ENCODE measurements at places on chromosomes 2 and 18.
A peak's percentile ranks its signal among the peaks of the same experiment; 100 is the strongest.

GRCh38 chr2:197078535-197078934 is 152.0 kb upstream of the PGAP1 start:
- no peak for DNase-seq

- no peak for DNase-seq
Observed at GRCh38 chr2:238692562-238692961, 155.3 kb upstream of the TWIST2 start.

- no peak for DNase-seq
Observed at GRCh38 chr2:233404222-233404621, 49.9 kb downstream of the DGKD start.

GRCh38 chr2:72423756-72424155 is 276.1 kb upstream of the CYP26B1 start:
- no peak for DNase-seq

- no peak for DNase-seq
Observed at GRCh38 chr2:219596954-219597551, 604 bp upstream of the STK11IP start.

DNA sequence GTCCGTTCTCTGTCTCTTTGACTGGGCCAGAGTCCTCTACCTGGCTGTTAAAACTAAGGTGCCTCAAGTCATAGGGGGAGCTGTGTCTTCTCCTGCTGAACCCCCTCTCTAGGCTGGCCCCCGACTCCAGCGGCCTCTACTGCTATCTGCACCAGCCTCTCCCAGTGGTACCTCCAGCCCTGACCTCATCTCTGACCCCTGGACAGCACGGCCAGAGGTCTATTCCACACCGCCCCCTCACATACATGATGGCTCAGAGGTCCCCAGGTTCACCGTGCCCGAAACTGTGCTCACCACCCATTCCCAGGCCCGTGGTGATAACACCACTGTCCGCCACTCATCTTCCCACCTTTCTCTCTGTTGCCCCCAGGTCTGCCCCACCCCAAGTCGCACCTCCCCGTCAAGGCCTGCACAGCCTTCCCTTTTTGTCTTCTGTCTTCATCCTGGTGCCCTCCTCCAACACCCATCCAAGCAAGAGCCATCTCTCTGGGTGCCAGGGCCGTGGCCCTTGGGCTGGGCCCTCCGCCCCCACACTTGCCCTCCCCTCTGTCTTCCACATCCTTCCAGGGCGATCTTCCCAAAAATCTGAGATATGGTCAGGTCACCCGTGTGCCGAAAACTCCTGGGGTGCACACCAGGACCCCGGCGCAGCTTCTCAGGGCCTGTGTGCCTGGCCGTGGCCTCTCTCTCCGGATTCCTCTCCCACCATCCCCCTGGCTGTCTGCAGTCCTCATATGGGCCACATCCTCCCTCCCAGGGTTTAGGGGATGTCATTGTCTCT is 134.4 kb upstream of the ID2 start:
- no peak for DNase-seq

DNA sequence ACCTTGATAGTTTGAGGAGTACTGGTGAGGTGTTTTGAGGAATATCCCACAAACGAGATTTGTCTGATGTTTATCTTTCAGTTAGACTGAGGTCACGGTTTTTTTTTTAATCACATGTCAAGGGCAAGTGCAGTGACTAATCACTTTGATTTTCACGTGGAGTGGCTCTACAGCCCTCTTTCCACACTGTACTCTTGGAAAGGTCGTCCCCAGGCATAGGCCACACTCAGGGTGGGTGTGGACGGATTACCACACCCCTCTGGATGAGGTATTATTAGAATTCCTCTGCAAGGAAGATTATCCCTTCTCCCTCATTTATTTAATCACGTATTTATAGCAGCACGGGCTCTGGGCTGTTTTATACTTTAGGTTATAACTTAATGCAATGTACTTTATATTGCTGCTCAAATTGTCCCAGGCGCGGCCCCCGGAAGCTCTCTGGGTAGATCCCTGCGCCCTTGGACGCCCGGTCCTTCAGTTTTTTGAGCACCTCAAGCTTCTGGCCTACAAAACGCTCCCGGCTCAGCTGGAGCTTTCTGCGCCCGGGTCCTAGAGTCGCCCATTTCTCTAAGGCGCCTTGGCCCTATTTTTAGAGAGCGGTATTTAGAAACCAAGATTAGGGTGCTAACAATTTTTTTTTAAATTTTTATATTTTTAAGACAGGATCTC is 515 bp upstream of the PLEKHB2 start:
- peak; percentile 29 for DNase-seq

GRCh38 chr18:40532046-40532445 is 1423.0 kb upstream of the PIK3C3 start:
- DNase-seq: no peak

DNA sequence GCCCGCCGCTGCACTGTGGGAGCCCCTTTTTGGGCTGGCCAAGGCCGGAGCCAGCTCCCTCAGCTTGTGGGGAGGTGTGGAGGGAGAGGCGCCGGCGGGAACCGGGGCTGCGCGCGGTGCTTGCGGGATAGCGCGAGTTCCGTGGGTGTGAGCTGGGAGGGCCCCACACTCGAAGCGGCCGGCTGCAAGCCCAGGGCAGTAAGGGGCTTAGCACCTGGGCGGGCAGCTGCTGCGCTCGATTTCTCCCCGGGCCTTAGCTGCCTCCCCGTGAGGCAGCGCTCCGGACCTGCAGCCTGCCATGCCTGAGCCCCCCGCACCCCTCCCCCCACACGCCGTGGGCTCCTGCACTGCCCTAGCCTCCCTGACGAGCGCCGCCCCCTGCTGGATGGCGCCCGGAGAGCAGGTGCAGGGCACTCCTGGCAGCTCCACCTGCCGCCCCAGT is 124.4 kb downstream of the CCDC178 start:
- DNase-seq: no peak

- no peak for DNase-seq
Observed at GRCh38 chr2:112805542-112805941, 21.2 kb upstream of the IL1A start.

GRCh38 chr2:215499331-215499730 is 63.5 kb upstream of the FN1 start:
- DNase-seq: no peak

DNA sequence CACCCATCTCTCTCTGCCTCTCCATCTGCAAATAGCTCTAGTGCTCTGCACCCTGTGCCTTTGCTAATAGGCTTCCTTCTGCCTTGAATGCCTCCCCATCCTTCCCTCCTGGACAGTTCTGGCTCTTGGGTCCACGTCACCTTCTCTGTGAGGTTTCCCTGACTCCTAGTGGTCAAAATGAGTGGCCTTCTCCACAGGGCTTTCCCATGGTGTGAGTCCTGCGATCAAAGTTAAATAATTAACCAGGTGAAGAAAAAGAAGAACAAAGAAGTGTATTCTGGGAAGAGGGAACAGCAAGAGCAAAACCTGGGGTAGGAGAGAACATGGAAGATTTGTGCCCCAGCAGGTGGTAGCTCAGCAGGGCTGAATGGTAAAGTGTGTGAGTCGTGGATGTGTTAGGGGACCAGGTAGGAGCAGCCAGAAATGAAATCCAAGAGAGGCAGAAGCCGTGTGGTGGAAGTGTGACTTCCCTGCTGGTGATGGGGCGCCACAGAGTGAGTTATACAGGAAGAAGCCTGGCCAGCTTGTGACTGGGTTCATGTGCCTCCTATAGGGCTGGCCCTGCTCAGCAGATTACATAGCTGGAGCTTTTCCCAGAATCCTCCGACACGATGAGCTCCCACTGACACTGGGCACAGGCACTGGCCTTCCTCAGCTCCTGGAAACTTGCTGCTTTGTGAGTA is 93.8 kb upstream of the LDAH start:
- no peak for DNase-seq

DNA sequence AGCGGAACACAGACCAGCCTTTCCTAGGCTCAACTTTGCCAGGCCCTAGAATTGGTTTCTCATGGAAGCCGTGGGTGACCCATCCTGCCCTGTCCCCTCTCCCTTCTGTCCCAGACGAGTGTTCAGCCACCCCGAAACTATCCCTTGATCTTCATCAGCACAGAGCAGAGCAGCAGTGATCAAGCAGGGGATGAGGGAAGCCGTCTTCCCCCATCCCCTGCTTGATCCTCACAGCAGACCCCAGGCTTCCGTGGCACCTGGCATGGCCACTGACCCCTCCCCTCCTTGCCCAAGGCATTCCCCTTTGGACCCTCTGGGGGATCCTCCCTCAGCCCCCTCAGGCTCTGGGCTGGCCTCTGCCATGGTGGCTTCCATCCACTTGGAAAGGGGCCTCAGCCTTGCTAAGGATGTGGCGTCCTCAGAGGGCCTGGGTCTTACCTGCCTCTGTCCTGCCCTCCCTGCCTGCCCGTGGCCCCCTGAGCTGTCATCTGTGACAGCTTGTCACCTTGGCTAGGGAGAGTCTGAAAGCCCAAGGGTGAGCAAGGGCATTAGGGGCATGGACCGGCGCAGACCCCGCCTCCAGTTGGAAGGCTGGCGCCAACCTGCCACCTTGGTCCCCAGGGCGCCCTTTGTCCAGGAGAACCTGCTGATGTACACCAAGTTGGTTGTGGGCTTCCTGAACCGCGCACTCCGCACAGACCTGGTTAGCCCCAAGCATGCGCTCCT is 10.4 kb upstream of the CCDC74A start:
- no peak for DNase-seq

- DNase-seq: peak; percentile 12
Observed at GRCh38 chr18:44680273-44681075, at the start of gene SETBP1. SETBP1 (plus strand) TSS chr18:44680888; CDS start chr18:44701347, 20,459 bp downstream.

GRCh38 chr2:100422320-100423055 is 5.0 kb upstream of the CHST10 start:
- DNase-seq: no peak
